CD4-positive, alpha-beta T cell (primary cell): ENCODE measurements at places on chromosomes 5 and 9.

DNA sequence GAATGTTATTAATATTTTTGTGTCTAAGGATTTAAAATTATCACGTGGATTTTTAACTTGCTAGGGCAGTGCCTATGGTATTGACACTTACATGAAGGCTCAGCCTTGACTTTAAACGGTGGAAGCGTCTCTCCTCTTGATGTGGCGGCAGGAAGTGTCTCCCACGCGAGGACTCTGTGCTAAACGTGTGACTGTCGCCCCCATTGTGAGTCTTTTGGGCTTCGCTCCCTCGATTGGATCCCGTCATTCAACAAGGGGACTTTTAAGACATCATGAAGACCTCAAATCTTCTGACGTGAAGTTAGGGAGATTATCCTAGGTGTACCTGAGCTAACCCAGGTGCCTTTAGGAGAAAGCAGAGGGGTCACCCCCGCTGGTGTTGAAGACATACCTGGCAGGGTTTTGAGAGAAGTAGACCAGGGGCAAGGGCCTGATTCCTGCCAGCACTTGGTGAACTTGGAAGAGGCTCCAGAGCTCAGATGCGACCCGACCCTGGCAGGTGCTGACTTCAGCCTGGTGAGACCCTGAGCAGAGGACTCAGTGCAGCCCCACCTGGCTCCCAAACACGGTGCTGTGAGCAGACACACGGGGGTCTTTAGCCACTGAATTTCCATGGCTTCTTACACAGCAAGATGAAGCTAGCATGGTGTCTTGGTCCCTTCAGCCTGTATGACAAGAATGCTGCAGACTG, 55.7 kb upstream of the IRX4 start:
- no peak for DNase-seq

DNA sequence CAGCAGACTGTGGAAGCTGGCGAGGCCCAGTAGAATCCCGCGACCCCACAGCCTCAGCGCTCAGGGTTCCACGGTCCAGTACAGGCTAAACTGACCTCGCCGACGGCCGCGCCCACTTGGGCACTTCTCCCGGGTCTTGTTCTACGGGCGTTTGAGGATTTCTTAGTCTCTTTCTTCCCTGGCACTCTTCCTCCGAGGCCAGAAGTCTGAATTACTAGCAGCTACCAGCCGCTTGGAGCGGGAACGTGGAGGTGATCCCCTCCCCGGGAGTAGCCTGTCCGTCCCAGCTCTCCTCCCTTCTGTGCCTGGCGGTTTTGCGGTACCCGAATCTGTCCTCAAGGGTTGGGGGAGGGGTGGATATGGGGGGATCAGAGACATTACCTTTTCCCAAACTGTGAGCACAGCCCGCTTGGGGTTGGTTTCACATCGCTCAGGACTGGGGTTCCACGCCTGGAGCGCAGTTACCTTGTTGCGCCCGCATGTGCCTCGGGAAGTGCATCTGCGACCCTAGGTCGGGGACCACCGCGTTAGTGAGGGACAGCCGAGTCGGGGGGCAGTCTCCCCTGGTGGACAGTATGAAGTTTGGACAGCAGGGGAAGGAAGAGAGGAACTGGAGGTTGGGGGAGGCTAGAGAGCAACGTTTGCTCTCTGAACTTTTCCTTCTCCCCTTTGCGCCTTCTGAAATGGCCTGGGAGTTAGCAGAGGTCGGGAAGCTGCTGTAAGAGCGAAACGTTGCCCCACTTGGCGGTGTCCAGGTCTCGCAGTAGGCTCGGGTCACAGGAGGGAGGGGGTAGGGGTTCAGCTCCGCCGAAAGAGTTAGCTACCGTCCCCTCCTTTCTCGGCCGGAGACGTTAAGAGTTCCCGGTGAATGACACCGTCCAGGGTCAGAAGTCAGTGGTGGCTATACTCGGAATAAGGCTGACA, 190.8 kb downstream of the MEF2C start:
- DNase-seq = no peak

DNA sequence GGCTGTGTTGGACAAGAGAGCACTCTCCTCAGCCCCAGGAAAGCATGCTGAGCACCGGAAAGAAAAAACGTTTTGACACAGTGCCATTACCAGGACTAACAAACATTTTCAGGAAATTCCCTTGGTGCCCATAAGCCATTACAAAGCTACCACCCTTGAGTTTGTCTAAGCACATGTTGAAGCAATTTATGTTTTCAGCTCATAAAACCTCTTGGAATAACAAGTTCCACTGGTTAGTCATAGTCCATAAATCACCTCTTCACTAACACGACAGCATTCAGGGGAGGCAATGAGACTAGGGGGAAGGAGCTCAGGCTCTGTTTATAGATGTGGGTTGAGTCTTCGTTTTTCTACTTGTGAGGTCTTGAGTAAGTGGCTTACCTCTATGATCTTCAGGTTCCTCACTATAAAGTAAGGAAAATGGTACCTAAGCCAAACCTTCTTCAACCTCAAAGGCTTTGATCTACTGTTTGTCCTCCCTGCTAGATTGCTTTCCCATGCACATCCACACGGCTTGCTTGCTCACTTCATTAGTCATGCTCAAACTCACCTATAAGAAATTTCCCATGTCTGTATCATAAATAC, 65.4 kb downstream of the DRD1 start:
- no peak for DNase-seq

GRCh38 chr5:176507911-176508310, 29.3 kb downstream of the RNF44 start:
- no peak for DNase-seq

DNA sequence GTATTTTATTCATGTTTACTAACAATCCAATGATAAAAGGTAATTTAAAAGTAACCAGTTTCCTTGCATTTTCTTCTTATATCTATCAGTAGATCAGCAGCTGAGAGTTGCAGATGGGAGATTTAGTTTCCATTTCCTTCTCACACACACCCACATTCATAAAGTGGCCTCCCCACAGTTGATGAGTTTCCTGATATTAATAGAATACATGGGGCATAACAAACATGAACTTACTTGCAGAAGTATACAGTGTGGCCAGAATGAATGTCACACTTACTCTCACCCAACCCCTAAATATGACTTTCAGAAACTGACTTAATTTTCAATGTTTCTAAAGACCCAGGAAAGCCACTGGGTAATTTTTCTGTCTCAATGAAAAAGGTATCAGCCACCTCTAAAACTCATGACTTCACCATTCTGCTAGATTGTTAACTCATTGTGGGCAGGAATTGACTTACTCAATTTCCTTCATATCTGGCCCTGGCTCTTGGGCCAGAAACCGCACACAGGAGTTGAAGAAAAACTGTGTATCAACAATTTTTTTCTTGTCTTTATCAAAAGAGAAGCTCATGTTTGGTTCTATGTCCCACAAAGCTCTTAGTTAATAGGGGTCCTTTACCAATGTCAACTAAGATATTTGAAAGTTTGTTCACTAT, 63.5 kb upstream of the OSMR start:
- DNase-seq = no peak

GRCh38 chr9:35942286-35942685, 15.7 kb downstream of the OR2S2 start:
- DNase-seq = no peak

- no peak for DNase-seq
Observed at GRCh38 chr5:143399616-143400540, 3.6 kb downstream of the NR3C1 start.

- no peak for DNase-seq
Observed at GRCh38 chr9:137658781-137659180, 40.0 kb downstream of the EHMT1 start.

DNA sequence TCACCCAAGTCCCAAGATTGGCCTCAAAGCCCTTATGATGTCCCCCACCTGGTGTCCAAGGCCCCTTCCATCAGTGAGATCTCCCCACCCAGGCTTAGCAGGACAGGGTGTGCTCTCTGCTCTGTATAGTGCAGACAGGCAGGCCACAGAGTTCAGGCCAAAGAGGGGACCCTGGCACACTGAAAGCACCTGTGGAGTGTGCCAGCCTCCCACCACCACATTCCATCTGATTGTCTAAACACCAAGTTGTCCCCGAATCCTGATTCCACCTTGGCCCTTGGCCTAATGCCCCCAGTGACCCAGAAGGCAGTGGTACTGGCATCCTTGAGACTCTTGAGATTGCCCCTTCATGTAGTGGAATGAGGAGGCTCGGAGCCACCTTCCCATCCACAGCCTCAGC, 5.4 kb downstream of the SPINK4 start:
- DNase-seq = no peak

DNA sequence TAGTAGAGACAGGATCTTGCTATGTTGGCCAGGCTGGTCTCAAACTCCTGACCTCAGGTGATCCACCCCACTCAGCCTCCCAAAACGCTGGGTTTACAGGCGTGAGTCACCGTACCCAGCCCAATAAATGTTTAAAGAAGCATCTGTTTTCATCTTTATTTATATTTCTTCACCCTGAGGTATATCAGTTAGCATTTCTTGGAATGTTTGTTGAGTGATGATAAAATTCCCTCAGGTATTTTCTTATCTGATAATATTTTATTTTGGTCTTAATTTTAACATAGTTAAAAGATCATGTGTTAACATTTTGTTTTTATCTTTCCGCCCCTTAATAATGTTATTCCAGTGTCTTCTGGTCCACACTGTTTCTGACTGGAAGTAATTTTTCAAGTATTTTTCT, 839.6 kb upstream of the CDH10 start:
- no peak for DNase-seq

GRCh38 chr5:167793700-167794099, 497.7 kb upstream of the WWC1 start:
- no peak for DNase-seq

DNA sequence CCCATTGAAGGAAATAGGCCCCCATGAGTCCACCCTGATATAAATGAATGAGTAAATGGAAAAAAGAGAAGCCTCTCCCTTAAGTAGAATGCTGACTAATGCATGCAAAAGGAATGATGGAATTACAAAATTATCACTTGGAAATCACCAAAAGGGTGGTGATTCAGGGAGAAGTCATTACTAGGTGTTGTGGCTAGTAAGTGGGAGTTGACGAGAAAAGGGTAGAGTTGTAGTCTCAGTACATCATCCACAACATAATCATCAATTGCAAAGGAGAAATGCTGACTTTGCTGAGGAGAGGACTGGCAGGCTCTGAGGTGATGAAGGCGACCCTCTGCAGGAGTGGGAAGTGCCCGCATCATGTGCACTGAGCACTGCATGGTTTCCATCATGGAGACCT, 201.5 kb upstream of the S1PR3 start:
- no peak for DNase-seq

DNA sequence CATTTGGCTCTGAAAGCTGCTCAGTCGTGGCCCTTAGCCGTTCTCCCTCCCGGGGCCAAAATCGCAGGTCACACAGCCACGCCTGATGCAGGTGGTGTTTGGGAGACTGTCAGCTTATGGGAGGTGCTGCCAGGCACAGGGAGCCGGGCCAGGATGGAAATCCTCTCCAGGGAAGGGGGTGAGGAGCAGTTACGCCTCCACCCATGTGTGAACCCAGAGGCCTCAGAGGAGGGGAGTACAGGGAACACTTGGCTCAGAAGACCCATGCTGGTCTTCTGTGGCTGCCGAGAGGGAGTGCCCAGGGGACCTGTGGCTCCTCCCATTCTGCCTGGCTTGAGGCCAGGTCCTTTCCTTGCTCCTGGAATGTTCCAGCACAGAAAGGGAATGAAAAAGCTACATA, 3.6 kb upstream of the OLFM1 start:
- DNase-seq = no peak

DNA sequence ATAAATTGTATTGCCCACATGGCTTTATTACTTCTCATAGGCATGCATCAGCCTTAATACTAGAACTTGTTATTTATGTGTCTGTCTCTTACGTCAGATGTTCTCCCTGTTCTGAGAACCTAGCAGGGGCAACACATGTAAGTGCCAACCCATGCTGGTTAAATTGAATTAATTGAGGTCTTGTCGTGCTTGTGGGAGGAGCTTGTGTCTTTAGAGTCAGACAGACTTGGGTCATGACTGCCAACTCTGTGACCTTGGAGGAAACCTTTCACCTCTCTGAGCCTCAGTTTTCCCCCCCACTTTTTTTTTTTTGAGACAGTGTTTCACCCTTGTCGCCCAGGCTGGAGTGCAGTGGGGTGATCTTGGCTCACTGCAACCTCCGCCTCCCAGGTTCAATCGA, 2.2 kb upstream of the MEGF9 start:
- no peak for DNase-seq

DNA sequence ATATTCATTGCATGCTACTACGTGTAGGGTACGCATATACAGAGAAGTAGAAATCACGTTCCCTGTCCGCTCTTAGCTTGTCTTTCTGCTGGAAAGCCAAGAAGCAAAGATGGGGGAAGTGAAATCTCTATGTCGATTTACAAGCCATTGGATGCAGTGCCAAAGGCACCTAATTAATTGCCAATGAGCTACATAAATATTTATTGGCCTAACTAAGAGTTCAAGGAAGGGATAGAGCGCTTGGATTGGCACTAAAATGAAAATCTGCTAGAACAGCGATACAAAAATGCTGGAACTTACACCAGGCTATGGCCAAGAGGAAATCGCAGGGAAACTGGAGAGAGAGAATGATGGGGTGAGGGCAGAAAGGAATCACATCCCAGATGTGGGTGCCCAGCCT, 10.8 kb downstream of the SMIM23 start:
- no peak for DNase-seq

DNA sequence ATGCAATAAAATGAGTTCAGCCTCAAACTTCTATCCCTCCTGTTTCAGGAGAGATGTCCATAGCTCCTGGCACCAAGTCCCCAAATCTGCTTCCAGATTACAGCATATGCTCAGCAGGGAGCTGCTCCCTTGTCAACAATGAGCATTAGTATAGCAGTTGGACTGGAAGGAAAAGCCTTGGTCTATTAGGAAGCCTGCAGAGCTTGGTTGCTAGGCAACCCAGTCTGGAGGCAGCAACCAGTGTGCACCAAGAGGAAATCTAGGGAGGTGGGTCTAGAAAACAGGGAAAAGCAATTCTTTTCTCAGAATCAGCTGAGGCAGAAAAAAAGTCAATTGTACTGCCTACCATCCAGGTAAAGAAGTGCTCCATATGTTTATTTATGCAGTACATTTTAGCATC, 229.5 kb upstream of the NMUR2 start:
- no peak for DNase-seq

DNA sequence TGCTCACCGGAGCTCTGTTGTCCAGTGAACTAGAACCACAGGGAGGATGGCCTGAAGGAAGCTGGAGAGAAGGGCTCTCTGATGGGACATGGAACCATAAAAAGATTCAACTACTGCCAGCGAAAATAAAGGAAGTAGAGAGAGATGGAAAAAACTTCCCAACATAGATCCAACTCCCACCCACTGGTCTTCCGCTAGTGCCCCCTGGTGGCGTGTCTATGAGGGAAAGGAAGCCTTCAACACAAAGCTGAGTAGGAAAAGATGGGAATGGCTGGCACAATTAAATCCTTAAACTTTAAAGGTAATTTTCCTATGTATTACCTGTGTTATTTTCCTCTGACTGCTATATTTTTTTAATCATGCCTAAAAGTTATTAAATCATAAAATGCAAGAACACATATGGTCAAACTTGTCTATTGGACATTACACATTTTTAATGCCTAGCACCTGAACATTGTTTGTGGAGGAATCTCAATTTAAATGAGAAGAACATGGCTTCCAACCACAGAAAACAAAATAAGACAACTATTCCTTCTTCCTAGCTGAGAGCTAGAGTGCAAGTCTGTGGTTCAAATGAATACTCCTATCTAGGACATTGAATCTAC, 51.5 kb downstream of the CEP120 start:
- DNase-seq = peak; percentile 11

- no peak for DNase-seq
Observed at GRCh38 chr5:3341446-3342240, 254.0 kb upstream of the IRX1 start.

- no peak for DNase-seq
Observed at GRCh38 chr5:26737348-26738265, 300.8 kb downstream of the CDH9 start.
